Left cardiac atrium (tissue), 4 donors: ENCODE measurements at places on chromosomes 5 and 9. TPM values are rescaled to one million over a fixed set of nuclear protein-coding genes. Genes with fewer than 3 reads are reported as not detected.

- no peak for DNase-seq
Measured at GRCh38 chr5:124721229-124721735, 25.2 kb downstream of the ZNF608 start.

DNA sequence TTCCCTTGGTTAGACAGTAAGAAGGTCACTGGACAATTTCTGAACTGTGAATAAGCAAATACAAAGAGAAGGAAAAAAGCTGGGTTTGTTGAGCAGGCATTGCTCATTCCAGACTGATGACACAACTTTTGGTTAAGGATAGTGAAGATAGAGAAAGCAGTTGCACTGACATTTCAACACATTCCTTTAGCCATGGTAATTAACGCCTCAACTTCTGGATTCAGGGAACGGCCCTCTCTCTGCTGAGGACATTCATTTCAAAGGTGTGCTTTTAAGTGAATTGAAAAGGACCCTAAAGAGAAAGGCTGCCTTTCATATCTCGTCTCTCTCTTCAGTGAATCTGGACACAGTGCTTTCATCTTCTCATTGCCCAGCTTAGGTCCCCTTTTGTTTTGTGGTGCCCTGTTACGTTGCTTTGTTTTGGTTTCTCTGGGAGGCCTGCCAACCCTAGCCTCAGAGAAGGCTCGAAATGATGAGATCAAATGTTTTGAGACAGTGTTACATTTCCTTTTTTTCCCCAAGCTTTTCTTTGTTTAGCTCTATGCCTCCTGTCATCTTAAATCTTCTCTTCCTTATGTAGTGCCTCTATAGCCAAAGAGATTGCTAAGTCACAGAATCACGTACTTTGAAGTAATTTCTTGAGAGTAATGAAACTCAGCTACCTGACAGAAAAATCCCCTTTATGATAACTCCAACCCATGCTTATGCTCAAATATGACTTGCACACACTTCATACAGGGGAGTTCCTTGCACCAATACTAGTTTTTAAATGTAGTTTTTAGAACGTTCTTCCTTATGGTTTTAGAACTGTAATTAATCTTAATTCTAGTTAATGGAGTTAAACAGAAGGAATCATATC, 94.4 kb upstream of the IFNE start:
- peak; percentile 24 for DNase-seq

DNA sequence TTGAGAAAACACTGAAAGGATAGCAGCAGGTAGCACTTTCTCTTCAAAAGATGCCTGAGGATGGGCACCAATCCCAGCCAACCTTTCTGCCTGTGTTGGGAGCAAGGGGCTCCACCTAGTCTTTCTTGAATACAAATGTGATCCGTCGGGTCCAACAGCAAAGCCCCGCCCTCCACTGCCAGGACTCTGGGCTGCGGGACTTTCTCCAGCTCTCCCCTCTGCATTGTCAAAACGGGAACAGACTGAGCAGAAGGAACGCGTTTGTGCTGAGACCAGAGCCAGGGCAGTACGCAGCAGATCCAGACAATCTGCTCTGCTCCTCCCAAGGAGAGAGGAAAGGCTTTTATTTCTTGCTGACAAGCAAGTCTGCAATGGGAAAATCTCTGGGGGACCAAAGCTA, 139.7 kb downstream of the SEC61B start:
- no peak for DNase-seq

GRCh38 chr5:180563994-180564393, 27.3 kb downstream of the SCGB3A1 start:
- DNase-seq: no peak

DNA sequence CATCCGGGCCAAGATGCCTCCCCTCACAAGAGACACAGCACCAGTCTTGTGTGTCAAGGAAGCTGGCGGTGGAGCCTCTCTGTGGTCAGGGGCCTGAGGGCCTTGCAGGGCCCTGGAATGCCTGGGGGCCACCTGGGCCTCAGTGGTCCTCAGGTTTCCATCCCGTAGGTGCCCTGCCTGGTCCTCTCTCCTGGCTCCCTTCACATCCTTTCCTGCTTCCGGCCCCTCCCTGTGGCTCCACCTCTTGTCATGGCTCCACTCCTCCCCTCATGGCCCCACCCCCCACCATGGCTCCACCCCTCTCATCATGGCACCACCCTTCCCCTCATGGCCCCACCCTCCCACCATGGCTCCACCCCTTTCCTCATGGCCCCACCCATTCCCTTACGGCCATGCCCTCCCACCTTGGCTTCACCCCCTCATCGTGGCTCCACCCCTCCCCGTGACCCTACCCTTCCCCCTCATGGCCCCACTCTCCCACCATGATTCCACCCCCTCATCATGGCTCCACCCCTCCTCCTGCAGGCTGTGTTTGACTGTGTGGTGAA, 175.8 kb downstream of the CACNA1B start:
- no peak for DNase-seq

Gene ABLIM3
- total RNA-seq: 129 TPM

Gene EDIL3
- total RNA-seq: 3.1 TPM

Gene LCP2
- 10.6 TPM for total RNA-seq

Gene IL3
- total RNA-seq: not detected

Gene DEPDC1B
- total RNA-seq: 0.47 TPM

Gene KCNN2
- 16.8 TPM for total RNA-seq
